H1 (cell line): ENCODE measurements at places on chromosomes 7 and 10.
A peak's percentile ranks its signal among the peaks of the same experiment; 100 is the strongest.

DNA sequence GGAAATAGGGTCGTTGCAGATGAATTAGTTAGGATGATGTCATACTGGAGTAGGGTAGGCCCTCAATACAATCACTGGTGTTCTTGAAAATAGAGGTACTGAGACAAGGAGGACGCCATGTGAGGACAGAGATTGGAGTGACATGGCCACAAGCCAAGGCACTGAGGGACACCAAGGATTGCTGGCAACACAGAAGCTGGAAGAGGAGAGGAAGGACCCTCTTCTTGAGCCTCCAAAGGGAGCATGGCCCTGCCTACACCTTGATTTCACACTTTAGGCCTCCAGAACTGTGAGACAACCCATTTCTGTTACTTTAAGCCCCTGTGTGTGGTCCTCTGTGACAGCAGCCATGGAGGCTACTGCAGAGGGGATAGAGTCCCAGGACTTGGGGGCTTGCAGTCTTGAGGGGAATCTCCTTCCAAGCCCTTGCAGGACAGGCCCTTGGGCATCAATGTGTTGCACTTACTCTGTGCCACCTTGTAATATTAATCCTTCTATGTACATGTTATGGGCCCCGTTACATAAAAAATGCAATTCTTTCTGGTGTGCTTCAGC is 3.7 kb upstream of the AOC1 start:
- H3K27me3 ChIP-seq = no peaks in the 10 kb centered on the region
- H3K4me1 ChIP-seq = no peaks in the 10 kb centered on the region
- no peak overlapping the region for H3K27ac ChIP-seq

DNA sequence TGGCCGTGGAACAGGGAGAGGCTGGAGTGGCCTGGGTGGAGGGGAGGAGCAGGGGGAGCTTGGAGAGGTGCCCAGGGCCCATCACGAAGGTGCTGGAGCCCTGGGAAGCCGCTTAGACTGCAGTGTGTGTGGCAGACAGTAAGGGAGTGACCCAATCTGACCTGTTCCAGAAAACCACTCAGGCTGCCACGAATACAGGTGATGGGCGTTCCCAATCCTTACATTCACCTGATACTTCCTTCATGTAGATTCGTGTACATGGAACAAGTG is 161.7 kb downstream of the SVIL start:
- no peak overlapping the region for H3K4me3 ChIP-seq
- H3K27ac ChIP-seq = no peak overlapping the region
- no peaks in the 10 kb centered on the region; the same call in 1 of the 2 replicates for H3K4me1 ChIP-seq
- H3K36me3 ChIP-seq = no peaks in the 10 kb centered on the region
- DNase-seq = no peak

- no peak for DNase-seq
- H3K36me3 ChIP-seq = peaks cover 23% of the 10 kb centered on the region
- H3K27ac ChIP-seq = no peak within 1 kb of the TSS
- H3K27me3 ChIP-seq = no peaks in the 10 kb centered on the region
- no peaks in the 10 kb centered on the region for H3K4me1 ChIP-seq
- H3K4me3 ChIP-seq = peak within 1 kb of the TSS; percentile 47
Measured at GRCh38 chr10:119165171-119166117, at the start of gene SFXN4. Gene SFXN4, minus strand, starts transcription at chr10:119165714. Its CDS starts 67 bp downstream, at chr10:119165647.

- H3K4me1 ChIP-seq = peaks cover 2% of the 10 kb centered on the region; the same call in 1 of the 2 replicates
- H3K27me3 ChIP-seq = no peaks in the 10 kb centered on the region
- DNase-seq = no peak
- H3K27ac ChIP-seq = no peak overlapping the region
Measured at GRCh38 chr7:5441840-5442503, 18.3 kb upstream of the TNRC18 start.

DNA sequence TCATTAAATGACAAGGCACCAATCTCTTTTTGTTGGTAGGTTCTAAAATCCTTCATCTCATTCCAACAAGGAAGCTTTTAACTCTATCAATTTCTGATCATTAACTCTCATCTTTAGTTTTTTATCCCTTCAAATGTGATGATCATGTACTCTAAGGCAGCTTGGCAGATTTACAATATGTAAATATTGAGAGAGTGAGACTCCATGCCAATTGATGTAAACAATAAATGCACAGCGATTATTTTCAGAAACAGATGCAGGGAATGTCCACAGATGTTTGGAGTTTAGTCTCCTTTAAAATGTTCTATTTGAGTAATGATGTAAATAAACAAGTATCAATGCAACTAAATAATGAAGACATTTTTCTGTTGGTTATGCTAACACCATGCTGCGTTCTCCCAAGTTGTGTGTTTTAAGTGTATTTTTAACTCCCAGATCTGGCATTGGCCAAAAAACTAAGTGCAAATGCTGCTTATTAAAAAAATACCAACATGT is 213.8 kb downstream of the AHR start:
- no peaks in the 10 kb centered on the region for H3K27me3 ChIP-seq
- no peak for DNase-seq
- H3K4me1 ChIP-seq = no peaks in the 10 kb centered on the region
- no peaks in the 10 kb centered on the region for H3K36me3 ChIP-seq
- H3K4me3 ChIP-seq = no peak overlapping the region
- no peak overlapping the region for H3K27ac ChIP-seq

DNA sequence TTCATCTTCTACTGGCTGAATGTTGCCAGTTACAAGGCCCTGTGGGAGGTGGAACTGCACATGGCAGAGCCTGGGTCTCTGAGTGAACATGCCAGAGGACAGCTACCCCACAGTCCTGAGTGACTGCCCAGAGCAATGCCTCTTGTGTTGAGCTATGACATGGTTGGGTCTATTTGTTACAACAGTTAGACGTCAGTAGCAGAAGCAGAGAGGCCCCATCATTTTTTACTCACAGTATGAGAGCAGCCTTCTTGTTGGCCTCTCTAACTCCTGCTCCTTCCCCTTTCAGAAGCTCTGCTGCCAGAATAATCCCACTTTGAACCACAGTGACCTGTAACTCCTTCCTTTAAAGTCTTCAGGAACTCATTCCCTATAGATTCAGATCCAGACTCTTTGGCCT is 30.8 kb upstream of the NRP1 start:
- no peak overlapping the region for H3K27ac ChIP-seq
- no peaks in the 10 kb centered on the region for H3K36me3 ChIP-seq
- no peaks in the 10 kb centered on the region for H3K4me1 ChIP-seq
- no peak for DNase-seq
- H3K27me3 ChIP-seq = no peaks in the 10 kb centered on the region

GRCh38 chr7:140360697-140361229 is 37.6 kb downstream of the SLC37A3 start:
- peaks cover 12% of the 10 kb centered on the region; the same call in 1 of the 2 replicates for H3K36me3 ChIP-seq
- DNase-seq = no peak
- H3K27me3 ChIP-seq = no peaks in the 10 kb centered on the region
- H3K4me3 ChIP-seq = no peak overlapping the region
- H3K27ac ChIP-seq = no peak overlapping the region

- H3K4me1 ChIP-seq = peaks cover 3% of the 10 kb centered on the region
- DNase-seq = no peak
- H3K4me3 ChIP-seq = no peak overlapping the region
- no peaks in the 10 kb centered on the region for H3K27me3 ChIP-seq
- no peak overlapping the region for H3K27ac ChIP-seq
Measured at GRCh38 chr10:74190494-74190893, 39.5 kb downstream of the ADK start.

DNA sequence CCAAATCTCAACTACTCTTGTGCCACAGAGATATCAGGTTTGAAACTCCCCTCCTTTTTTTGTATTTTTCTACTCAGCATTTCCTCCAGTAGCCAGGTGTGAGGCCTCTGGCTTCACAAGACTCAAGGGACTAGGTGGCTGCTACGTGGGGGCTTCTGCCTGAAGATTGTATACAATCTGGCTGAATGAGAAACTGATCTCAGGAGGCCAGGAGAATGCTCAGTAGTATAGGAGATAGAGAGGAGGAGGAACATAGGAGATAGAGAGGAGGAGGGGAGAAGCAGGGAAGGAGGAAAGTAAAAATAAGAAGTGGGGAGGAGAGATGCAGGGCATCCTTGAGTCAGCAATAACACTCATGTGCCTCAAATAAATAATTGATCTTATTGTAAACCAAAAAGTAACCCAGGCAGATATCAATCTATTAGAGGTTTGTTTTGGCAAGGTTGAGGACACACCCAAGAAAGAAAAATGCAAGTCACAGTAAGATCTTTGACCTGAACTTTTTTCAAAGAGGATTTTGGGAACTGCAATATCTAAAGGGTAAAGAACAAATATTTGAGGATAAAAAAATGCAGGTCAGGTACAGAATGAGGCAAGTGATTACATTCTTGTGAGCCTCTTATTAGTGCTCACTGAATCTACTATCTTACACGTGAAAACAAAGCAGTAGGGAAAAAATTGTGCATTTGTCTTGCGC is 36.8 kb downstream of the AKR1C8 start:
- no peaks in the 10 kb centered on the region for H3K4me1 ChIP-seq
- no peak overlapping the region for H3K4me3 ChIP-seq
- H3K27ac ChIP-seq = no peak overlapping the region
- no peak for DNase-seq
- no peaks in the 10 kb centered on the region for H3K27me3 ChIP-seq
- H3K36me3 ChIP-seq = no peaks in the 10 kb centered on the region

DNA sequence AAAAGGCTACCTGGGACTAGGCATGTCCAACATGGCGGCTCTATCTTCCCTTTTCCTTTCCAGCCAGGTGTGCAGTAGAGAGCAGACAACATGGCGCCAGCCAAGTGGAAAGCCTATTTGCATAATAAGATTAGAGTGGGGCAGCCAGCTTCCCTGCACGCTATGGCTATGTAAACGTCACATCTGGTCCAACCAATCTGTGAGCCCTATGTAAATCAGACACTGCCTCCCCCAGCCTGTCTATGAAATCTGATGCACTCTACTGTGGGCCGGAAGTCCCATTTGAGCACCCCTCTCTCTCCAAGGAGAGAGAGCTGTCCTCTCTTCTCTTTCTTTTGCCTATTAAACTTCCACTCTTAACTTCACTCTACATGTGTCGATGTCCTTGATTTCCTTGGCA is 984.9 kb upstream of the AUTS2 start:
- no peaks in the 10 kb centered on the region for H3K27me3 ChIP-seq
- peaks cover 3% of the 10 kb centered on the region for H3K4me1 ChIP-seq
- H3K27ac ChIP-seq = no peak overlapping the region
- H3K36me3 ChIP-seq = no peaks in the 10 kb centered on the region; the same call in 1 of the 2 replicates

DNA sequence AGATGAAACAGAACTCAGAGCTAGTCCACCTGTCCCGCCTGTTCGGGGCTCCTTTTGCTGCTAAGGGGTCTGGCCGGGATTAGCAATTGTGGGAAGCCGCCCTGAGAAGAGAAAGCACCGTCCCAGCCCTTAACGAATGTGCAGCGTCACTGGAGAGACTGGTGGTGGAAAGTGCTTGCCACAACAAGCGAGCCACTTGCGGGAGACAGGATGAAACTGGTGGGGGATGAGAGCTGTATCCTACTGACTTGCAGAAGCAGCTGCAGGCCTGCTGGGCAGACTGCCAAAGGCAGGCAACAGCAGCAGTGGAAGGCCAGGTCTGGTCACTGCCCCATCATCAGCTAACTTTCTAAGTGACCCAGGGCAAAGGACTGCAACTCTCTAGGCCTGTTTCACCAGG is 95.4 kb downstream of the FAM53B start:
- H3K27ac ChIP-seq = no peak overlapping the region
- H3K4me1 ChIP-seq = peaks cover 10% of the 10 kb centered on the region
- H3K4me3 ChIP-seq = no peak overlapping the region
- DNase-seq = no peak

DNA sequence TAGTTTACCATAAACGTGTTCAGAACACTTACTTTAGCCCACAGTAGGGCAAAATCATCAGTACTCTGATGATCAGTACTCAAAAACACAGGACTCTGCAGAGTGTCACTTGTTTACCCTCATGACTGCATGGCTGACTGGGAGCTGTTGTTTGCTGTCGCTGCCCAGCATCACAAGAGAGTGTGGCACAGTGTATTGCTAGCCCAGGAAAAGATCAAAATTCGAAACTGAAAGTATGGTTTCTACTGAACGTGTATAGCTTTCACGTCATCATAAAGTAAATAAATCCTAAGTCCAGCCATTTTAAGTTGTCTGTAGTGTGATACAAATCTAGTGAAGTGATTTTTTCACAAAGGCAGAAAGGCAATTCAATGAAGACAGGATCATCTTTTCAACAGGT is 184.6 kb downstream of the RAMP3 start:
- no peaks in the 10 kb centered on the region for H3K4me1 ChIP-seq
- no peak overlapping the region for H3K27ac ChIP-seq
- H3K36me3 ChIP-seq = no peaks in the 10 kb centered on the region
- H3K27me3 ChIP-seq = no peaks in the 10 kb centered on the region
- H3K4me3 ChIP-seq = no peak overlapping the region

- H3K36me3 ChIP-seq = no peaks in the 10 kb centered on the region
- H3K27ac ChIP-seq = no peak overlapping the region
- no peak for DNase-seq
- 0 out of 2 replicates have a peak, but pooled peaks cover 5% of the 10 kb centered on the region for H3K4me1 ChIP-seq
Measured at GRCh38 chr10:71731791-71732190, 12.2 kb upstream of the C10orf105 start.

DNA sequence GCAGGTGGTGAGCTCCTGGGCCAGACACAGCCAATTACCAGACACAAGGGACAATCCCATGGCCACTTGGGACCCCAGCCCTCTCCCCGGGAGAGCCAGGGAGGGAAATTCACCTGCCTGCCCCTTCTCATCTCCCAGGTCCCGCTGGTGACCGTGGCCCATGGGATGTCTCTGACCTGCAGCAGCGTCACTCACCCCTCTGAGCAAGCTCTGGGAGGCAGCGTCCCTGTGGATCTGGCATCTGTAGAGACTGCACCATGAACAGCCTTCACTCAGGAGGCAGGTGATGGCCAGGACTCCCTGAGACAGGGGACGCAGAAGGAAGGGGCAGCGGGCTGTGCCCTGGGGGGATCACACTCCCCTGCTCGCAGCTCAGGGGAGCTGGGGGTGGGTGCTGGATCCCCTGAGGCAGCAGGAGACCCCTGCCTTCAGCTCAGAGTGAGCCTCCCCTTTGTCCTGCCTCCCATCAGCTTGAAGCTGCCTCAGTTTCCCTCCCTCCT is 90.8 kb downstream of the FOXL3 start:
- no peak overlapping the region for H3K27ac ChIP-seq
- no peaks in the 10 kb centered on the region for H3K27me3 ChIP-seq
- H3K4me3 ChIP-seq = no peak overlapping the region
- DNase-seq = no peak
- no peaks in the 10 kb centered on the region for H3K36me3 ChIP-seq
- H3K4me1 ChIP-seq = peaks cover 22% of the 10 kb centered on the region

GRCh38 chr7:84139986-84140729 is 54.4 kb downstream of the SEMA3A start:
- no peaks in the 10 kb centered on the region for H3K27me3 ChIP-seq
- no peak for DNase-seq
- H3K36me3 ChIP-seq = no peaks in the 10 kb centered on the region
- no peaks in the 10 kb centered on the region; the same call in none of the 2 replicates for H3K4me1 ChIP-seq
